ENCODE measurements at places on chromosomes 2 and 18. TPM values are rescaled to one million over a fixed set of nuclear protein-coding genes. Genes with fewer than 3 reads are reported as not detected.

Gene PUS10
- 4.2 TPM for total RNA-seq

Gene DLGAP1
- 0.47 TPM for total RNA-seq

Gene NEDD4L
- total RNA-seq, result 64.9 TPM

Gene TXNDC9
- 16.4 TPM for total RNA-seq

Gene IL36B
- total RNA-seq, result not detected
